ENCODE measurements at places on chromosomes 6 and 20.

GRCh38 chr6:79334674-79335073 is 100.2 kb upstream of the HMGN3 start:
- no peak for DNase-seq

DNA sequence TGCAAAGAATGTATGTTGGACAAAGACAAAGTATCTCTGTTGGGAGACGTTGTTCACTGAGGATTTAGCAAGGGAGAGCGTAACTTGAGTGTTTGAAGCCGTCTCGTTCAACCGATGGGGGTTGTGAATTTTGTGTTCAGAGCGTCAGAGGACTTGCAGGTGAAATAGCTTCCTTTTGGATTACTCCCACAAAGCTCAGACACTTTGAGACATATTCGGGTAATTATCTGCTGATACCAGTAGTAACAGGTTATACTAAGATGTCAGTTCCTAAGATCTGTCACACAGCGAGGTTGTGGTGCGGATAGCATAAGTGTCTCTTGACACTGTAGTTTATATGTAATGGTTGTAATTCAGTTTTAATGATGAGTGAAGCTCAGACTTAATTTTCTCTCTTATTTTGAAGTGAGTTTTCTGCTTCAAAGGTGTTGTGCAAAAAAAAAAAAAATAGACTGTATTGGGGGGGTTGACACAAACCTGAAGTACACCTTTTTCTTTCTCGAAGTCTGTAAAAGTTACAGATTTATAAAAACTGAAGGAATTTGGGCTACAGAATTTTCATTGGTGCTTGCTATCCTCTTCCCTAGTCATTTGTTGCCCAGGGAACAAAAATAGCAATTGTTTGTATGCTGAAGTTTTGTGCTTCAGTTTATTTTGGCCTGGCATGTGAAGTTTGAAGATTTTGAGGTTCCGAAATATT is 1.7 kb downstream of the ASXL1 start:
- DNase-seq: no peak

DNA sequence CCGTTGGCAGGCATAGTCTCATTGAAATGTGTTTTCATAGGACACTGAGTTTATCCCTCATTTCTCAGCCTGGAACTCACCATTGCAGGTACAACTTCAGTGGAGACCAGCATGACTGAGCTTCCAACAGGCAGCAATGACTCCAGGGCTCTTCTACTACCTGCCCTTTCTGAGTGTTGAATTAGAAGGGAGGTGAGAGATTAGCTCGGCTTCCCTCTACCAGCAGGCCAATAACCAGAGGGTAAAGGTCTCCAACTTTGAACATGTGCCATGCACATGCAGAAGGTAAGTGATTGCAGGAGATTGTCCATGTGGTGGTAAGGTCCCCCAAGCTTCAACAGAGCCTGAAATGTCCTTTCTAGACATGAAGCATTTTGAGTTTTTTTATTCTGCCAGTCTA is 233.8 kb upstream of the SUPT3H start:
- no peak for DNase-seq

GRCh38 chr6:4861564-4861963 is 85.4 kb downstream of the CDYL start:
- DNase-seq: no peak

GRCh38 chr20:44990425-44990824 is 24.1 kb downstream of the STK4 start:
- no peak for DNase-seq

DNA sequence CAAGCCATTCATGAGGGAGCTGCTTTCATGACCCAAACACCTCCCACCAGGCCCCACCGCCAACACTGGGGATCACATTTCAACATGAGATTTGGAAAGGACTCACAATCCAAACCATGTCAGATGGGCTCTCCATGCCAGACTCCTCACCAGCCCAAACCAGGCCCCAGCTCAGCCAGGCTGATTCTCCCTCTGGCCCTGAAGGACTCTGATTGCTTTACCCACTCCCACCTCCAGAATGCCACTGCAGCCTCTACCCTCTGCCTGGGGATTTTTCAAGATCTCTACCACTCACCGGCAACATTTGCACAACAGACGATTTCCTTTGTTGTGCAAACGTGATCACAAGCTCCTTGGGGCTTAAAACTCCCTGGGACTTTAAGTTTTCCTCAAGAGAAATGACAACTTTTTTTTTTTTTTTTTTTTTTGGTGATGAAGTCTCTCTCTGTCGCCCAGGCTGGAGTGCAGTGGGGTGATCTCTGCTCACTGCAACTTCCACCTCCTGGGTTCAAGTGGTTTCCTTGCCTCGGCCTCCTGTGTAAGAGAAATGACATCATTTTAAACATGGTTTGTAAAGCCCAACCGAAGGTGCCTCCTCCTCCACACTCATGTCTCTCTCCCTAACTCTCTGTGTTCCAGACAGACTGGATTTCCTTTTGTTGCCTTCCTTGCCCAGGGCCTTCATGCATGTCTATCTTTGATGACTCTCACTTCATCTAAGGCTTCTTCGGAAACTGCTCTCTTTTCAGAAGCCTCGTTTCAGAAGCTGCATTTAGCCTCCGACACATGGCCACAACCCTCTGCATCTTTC is 147.0 kb downstream of the CDH26 start:
- no peak for DNase-seq

DNA sequence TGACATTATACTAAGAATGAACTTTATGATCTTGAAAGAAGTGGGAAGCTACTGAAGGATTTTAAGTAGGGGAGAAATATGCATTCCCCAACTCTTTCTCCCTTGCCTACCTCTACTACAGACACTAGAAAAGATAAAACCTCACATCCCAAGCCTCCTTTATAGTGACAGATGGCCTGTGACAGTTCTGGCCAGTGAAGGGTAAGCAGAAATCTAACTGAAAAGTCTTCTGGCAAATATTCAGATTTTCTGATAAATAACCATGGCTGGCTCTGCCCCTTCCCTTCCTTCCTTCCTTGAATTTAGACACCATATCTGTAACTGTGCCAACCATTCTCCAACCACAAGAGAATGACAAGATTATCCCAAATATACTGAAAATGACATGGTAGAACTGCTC is 10.2 kb upstream of the BEND6 start:
- DNase-seq: no peak

- DNase-seq: no peak
Measured at GRCh38 chr6:21949211-21949801, 347.5 kb downstream of the PRL start.

GRCh38 chr6:19311786-19312185 is 525.4 kb upstream of the ID4 start:
- no peak for DNase-seq

- no peak for DNase-seq
Measured at GRCh38 chr6:75421316-75422023, 72.1 kb downstream of the FILIP1 start.

- no peak for DNase-seq
Measured at GRCh38 chr6:27452496-27452897, 20.4 kb downstream of the ZNF184 start.

GRCh38 chr6:26198722-26199056 is 111.5 kb downstream of the HFE start:
- no peak for DNase-seq

- DNase-seq: no peak
Measured at GRCh38 chr20:55540013-55540412, 465.3 kb downstream of the CBLN4 start.

DNA sequence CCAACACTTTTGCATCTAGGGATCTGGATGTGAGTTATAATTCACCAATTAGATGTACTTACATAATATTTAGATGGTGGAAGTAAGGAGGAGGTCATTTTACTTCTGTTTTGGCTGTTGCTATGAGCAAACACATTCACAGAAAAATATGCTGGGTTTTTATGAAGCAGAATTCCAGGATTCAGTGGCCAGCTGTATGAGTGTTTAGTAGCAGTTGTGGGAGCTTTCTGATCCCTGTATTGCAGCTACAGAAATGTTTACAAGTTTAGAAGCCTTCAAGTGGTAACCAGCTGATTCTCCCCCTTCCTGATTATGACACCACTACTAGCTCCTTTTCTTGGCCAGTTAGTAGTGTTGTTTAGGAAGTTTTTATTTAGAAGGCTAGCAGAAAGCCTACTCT is 177.0 kb downstream of the TENT5A start:
- DNase-seq: no peak

GRCh38 chr20:10960416-10960815 is 286.6 kb upstream of the JAG1 start:
- DNase-seq: no peak

GRCh38 chr6:151443911-151444621 is 7.9 kb downstream of the RMND1 start:
- DNase-seq: no peak

GRCh38 chr20:19677336-19677735 is 80.7 kb upstream of the RIN2 start:
- no peak for DNase-seq

DNA sequence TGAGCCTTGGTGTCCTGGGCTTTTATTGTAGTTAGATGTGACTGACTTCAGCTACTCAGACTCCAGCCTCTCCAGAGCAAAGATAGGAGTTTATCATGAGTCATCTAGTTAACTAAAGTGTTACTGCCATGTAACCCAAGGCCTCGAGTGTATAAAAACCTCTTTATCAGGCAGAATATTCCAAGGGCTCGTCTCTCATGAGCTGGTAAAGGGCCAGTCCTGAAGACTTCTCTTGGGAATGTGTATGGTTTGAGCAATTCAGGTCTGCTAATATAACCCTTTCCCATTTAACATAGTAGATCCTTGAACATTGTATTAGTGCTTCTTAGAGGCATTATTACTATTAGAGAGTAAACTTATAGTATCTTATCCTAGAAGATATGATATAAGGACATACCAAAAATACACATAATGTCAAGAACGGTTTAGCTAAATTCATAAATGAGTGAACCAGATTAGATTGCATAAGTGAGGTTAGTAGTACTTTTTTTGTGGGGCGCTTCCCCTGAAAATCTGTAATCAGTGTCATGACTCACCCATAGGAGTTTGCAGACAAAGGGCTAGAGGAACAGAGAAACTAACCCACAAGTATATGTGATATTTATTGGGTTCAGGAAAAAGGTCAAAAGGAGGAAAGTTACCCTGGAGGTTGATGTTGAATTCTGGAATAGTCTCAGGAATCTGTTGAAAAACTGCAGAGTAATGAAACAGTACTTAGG is 16.0 kb downstream of the DSE start:
- no peak for DNase-seq

DNA sequence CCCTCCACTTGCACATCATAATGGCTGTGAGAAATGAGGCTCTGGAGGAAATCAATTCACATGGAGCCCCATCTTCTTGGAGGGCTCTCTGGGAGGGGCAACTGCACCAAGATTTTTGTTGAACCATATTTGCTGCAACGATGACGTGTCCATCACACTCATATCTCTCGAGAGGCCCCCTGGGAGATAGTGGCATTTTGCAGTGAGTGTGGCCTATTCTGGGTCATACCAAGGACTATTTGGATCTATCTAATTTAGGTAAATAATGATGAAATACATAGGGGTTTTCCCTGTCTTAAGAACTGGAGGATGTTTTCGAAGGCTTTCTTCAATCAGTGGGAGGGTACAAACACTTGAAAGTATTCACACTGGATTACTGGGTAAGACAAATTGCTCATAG is 31.6 kb downstream of the CNR1 start:
- no peak for DNase-seq

DNA sequence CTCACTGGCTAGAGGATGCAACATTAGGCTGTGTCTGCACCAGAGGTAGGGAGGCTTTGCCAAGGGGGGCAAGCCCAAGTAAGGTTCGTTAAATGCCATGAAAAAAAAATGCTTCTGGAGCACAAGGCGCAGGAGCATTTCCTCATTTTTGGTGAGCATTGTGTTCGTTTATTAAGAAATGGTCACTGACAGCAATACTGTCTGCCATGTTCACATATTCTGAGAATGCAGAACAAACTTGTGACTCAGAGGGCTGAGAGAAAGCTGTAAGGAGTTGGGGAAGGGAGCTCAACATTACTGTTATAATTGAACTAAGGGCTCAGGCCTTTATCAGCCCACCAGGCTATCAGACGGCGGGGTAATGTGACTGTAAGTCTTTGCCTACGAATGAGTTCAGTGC is 465.4 kb upstream of the BTBD3 start:
- no peak for DNase-seq

- no peak for DNase-seq
Measured at GRCh38 chr20:5528261-5528660, 211.5 kb upstream of the PROKR2 start.

- DNase-seq: no peak
Measured at GRCh38 chr20:33291830-33292355, 8.9 kb downstream of the BPIFB1 start.

GRCh38 chr6:116492331-116493067 is 18.9 kb upstream of the CALHM5 start:
- DNase-seq: no peak

DNA sequence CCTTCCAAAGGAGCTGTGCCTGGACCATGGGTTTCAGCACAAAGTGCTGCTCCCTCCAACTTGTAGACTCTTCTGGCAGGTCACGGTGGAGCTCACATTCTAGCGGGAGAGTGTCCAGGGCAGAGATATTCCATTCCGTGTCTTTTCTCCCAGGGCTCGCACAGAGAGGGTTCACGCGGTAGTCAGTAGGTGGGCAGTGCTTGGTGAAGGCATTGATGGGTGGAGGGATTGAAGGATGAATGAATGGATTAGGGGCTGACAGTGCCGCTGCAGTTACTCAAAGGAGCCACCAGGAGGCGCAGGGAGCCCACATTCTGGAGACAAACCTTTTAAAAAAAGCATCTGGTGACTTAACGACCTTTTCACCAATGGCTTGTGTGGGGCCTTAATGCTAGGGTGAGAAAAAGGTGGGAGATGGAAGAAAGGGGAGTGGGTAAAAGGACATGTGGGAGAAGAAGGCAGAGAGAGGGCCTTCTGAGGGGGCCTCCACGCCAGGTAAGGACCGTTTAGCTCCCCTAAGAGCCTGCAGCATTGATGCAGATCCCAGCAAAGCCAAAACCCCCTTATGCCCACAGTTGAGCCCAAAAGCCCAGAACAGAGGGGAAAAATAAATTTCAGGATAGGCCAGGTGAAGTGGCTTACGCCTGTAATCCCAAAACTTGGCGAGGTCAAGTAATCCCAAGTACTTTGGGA is 17.5 kb upstream of the FAM110A start:
- no peak for DNase-seq

DNA sequence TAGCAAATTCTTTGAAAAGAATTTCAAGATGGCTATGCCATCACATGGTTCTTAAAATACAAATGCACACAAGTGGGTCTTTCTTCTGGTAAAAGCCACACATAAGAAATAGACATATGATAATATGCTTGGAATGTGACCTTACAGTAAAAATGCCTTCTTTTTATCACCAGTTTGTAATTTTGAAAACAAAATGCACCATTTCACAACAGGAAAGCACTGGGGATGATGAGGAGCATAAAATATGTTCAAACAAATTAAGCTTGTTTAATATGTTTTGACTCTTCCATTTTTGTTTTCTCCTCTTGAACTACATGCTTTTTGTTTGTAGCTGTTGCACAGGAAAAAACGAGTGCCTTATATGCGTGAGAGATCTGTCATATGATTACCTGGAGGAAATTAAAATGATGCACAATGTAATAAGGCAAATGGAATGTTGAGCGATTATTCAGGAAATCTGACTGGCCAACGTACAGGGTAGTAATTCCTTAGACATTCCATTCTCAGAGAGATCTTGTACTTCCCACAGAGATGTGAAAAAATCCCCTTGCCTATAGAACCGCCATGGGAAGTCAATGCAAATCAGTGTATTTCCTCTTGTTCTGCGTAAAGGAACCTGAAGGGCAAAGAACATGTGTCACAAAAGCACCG is 911.6 kb downstream of the TFAP2A start:
- DNase-seq: no peak

Measured in brain pericyte (primary cell).